Kasumi-1 (cell line): ENCODE measurements at places on chromosomes 6 and 20.

DNA sequence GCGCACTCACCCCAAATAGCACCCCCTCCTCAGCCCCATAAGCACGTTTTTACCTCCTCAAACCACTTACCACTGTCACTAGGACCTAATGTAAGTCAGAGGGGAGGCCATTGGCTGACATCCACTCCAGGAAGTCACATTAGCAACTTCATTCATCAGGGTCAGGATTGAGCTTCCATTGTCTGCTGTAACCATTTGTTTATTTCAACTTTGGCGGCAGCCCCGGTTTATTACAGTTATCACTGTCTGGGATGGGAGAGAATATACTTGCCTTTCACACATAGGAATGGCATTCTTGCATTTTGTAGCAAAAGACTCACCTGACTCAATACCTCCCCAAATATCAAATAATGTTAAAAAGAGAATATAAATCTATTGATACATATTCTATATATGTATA is 38.3 kb downstream of the MAFB start:
- no peak for DNase-seq

DNA sequence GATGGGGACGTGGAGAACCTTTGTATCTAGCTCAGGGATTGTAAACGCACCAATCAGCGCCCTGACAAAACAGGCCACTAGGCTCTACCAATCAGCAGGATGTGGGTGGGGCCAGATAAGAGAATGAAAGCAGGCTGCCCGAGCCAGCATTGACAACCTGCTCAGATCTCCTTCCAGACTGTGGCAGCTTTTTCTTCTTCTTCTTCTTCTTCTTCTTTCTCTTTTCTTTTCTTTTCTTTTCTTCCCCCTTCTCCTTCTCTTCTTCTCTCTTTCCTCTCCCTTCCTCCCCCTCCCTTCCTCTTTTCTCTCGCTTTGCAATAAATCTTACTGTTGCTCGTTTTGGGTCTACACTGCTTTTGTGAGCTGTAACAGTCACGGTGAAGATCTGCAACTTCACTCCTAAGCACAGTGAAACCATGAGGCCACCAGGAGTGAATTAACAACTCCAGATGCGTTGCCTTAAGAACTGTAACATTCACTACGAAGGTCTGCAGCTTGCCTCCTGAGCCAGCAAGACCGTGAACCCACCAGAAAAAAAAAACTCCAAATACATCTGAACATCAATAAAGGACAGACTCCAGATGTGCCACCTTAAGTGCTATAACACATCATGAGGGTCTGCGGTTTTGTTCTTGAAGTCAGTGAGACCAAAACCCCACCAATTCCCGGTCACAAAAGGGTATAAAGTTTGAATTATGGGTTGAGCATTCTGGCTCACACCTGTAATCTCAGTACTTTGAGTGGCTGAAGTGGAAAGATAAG is 19.6 kb upstream of the SERPINB1 start:
- no peak for DNase-seq

GRCh38 chr6:161829291-161829729 is 555.4 kb upstream of the AGPAT4 start:
- no peak for DNase-seq

DNA sequence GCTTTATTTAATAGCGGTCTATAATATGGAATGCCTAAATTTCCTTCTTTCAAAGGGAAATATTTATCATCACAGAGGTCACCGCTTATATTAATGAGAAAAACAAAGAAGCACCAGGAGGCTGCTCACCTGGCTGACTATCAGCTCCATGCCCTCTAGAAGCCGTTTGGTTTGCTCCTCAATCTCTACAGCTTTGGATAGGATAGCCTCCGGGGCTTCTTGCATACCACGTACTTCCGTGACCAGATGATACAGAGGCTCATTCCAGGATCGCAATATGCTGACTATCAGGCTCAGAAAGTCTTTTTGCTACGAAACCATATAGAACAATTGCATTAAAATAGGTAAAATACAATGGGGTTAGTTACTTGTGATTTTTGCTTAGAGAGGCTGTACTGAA is 6.8 kb downstream of the PRL start:
- no peak for DNase-seq

GRCh38 chr20:54167909-54168872 is 5.6 kb downstream of the CYP24A1 start:
- no peak for DNase-seq

- DNase-seq = peak; percentile 46
These were observed 553.7 kb downstream of the CD109 start for GRCh38 chr6:74249658-74250057.

- no peak for DNase-seq
These were observed 42.4 kb upstream of the GCLC start for GRCh38 chr6:53587291-53587690.

DNA sequence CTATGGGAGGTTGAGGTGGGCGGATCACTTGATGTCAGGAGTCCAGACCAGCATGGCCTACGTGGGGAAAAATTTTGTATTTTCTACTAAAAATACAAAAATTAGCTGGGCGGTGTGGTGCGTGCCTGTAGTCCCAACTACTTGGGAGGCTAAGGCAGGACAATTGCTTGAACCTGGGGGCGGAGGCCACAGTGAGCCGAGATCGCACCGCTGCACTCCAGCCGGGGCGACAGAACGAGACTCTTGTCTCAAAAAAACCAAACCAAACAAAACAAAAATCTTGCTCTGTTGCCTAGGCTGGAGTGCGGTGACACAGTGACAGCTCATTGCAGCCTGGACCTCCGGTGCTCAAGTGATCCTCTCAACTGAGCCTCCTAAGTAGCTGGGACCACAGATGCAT is 16.2 kb downstream of the OR2W1 start:
- no peak for DNase-seq

DNA sequence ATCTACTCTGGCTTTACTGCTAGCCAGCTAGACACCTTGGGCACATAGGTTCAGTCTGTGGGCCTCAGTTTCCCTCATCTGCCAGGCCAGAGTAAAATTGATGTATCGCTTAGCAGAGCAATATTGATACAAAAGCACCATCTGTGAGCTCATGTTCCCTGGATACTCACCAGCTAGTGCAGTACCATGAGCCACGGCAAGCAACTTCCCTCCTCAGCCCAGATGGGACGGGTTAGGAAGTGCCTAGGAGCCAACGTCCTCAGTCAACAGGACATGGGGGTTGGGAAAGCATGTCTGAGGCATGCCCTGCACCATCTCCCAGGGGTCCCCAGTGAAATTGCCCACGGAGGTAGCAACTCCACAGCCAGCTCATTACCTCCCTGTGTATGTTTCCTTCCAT is 258.3 kb downstream of the ANKRD60 start:
- DNase-seq = no peak

GRCh38 chr6:137851669-137852068 is 15.4 kb upstream of the TNFAIP3 start:
- DNase-seq = no peak

GRCh38 chr20:41960166-41960565 is 342.0 kb upstream of the CHD6 start:
- no peak for DNase-seq

DNA sequence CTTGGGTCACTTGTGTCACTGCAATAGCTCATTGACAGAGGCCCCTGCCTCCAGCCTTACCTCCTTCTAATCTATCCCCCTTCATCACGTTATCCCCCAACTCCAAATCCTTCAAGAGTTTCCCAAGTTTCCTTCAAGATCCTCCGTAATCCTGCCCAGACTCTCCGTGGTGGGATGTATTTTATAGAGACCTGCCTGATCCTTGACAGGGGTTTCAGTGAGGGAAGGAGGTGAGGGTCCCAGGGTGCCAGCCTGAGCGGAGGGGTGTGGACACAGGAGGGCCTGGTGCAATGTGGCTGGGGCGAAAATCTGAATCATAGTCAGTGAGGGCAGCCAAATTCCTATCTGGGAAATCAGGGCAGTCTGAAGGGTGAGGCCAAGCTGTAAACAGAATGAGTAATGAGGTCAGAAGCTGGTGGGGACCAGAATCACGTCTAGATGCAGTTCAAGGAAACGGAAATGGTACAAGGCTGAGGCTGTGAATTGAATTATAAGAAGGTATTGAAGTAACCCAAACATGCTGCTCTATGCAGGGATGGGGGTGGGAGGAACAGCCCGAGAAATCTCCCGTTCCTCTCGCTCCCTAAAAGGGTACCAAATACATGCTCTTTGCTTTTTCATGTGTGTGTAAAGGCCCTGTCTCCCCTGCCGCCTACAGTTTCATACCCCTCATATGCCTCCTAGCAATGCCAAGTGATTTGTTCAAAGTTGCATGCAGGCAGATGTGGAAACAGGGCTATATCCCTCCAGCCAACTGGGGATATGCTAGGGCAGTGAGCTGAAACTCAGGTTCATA is 35.4 kb upstream of the PIM1 start:
- DNase-seq = no peak

- no peak for DNase-seq
These were observed 151.4 kb upstream of the TSHZ2 start for GRCh38 chr20:52820641-52821292.

GRCh38 chr6:144471986-144472385 is 186.9 kb downstream of the UTRN start:
- DNase-seq = no peak

- no peak for DNase-seq
These were observed 139.3 kb downstream of the RFPL4B start for GRCh38 chr6:112486454-112486853.

GRCh38 chr20:3208786-3209256 is 477 bp upstream of the ITPA start:
- DNase-seq = peak; percentile 48

DNA sequence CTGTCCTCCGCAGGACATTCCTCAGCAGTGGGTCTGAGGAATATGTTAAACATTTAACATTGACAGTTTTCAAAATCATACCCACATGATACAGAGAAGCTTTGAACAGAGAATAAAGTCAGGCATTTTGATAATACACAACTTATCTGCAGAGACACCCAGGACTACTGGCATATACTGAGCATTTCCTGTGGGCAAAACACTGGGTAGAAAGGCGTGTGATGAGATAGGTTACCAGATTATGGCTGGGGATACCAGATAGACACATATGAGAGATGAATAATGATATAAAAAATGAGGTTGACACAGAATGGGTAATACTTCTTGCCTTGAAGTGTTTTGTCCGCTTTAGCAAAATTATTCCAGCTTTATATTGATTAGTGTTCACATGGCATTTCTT is 31.4 kb upstream of the TRIM26 start:
- DNase-seq = no peak

DNA sequence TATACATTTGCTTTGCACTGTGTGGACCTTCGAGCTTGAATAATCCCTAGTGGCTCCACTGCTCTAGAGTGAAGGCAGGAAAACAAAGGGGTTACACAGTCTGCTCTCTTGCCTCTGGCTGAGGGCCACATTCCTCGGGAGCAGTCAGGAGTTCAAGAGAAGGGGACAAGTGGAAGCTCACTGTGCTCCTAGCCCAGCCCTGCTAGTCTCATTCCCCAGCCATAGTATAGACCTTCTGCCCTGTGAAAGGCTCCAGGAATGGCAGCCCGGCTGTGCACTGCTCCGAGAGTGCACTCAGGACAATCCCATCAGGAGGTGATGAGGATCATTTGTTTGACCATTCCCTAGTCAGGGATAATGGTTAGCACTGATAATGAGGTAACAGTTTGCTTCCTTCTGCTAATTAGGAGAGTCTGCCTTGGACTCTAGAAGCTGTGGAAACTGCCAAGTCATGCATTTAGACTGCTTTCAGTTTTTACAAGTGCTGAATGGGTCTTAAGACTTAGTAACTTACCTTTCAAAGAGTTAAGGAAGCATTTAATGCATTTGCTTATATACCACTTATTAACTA is 8.5 kb downstream of the IYD start:
- no peak for DNase-seq

- DNase-seq = no peak
These were observed 105.3 kb upstream of the SLC22A16 start for GRCh38 chr6:110581679-110582078.

- no peak for DNase-seq
These were observed 288.0 kb upstream of the AGPAT4 start for GRCh38 chr6:161561908-161562307.

GRCh38 chr6:3333263-3333662 is 74.5 kb downstream of the PSMG4 start:
- no peak for DNase-seq

- no peak for DNase-seq
These were observed 277.2 kb upstream of the PREP start for GRCh38 chr6:105680131-105680530.

- no peak for DNase-seq
These were observed 449.9 kb downstream of the CD109 start for GRCh38 chr6:74145931-74146330.

DNA sequence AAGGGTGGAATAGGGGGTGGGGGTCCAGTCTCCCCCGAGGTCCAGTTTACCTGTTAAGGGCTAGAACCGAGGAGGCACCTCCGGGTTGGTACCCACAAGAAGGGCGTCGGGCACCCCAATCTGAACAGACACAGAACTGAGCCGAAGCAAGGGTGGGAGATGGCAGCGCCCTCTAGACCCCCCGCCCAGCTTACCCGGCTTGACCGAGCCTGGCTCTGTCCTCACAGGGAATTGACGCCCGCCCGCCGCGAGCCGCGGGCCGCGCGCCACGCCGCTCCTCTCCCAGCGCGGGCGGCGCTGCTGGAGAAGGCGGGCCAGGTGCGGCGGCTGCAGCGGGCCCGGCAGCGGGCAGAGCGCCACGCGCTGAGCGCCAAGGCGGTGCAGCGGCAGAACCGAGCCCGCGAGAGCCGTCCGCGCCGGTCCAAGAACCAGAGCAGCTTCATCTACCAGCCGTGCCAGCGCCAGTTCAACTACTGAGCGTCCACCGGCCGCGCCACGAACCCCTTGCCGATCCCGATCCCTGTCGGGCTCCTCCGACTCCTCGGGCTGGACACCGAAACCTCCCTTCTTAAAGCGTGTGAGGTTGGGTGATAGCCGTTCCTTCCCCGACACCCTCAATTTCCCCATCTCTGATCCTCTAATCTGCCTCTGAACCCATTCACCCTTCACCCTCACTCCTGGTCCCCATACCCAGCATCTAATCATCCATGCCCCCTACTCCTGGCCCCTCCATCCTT is 5.9 kb downstream of the TP53INP2 start:
- peak; percentile 59 for DNase-seq

GRCh38 chr6:3797231-3798054 is 45.9 kb upstream of the PXDC1 start:
- DNase-seq = no peak

- DNase-seq = peak; percentile 76
These were observed 61.1 kb upstream of the CCN6 start for GRCh38 chr6:111992851-111993250.

- no peak for DNase-seq
These were observed 24.9 kb upstream of the NT5E start for GRCh38 chr6:85424981-85425380.

GRCh38 chr6:109788687-109789086 is 97.6 kb downstream of the FIG4 start:
- DNase-seq = no peak

DNA sequence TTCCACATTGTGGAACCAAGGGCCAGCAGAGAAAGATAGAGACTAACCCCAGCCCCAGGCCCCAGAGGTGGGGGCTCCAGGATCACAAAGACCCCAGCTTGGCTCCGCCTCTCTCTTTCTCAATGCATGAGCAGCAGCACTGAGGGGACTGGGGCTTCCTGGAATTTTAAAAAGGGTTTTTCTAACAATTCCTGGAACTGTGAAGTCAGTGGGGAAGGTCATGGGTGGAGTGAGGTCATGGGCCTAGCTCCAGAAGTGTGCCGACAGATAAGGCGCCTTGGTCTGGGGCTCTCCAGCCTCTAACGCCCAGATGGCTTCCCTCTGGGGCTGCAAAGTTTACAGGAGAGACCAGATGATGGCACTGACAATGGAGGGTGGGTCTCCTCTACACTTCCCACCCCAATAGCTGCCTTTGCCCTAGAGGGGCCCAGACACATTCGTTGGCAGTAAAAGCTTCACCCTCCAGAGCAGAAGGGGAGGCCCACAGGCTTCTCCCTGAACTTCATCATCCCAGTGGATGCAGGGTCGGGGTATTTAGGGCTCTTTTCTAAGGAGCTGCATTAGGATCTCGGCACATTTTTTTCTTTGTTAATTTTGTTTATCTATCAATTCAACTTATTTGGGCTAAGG is 46.9 kb upstream of the CD93 start:
- no peak for DNase-seq
